ENCODE measurements at places on chromosomes 6 and 20.
A peak's percentile ranks its signal among the peaks of the same experiment; 100 is the strongest.

DNA sequence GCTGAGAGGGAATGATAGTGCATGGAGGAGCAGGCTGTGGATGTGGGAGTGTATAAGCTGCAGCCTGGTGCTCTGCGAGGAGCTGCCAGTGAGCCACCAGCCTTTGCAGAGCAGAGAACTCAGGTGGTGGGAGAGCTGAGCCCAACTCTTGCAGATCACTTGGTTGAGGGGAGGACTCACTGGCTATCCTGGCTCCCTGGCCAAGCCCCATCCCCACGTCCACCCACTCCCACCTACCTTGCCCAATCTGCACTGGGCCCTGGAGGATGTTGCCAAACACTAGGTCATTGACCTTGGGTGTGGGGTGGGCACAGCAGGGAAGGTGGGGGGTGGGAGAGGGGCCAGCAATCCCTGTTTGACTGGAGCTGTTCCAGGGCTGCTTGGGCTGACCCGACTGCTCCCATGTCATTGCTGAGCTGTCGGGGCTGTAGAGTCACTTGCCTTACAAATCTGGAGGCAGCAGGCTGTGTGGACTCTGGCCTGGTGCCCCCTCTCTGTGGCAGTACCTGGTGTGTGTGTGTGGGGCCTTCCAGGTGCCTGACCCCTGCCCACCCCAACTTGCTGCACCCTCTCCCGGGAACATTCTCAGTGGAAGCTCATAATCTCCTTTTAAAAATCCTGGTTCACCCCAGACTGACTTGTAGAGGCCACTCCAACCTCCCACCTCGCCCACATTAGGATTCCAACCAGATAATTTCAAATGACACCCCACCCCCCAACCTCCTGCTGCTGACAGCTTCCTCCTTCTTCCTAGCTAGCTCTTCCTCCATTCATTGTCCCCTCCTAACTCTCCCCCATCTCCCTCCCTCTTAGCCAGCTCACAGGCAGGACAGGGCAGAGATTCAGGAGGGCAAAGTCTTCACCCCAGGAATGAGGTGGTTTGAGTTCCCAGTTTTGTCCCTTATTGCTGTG, 162.3 kb downstream of the MRPL14 start:
- DNase-seq, result no peak

GRCh38 chr20:59064214-59064722, 21.7 kb upstream of the PRELID3B start:
- no peak for DNase-seq

GRCh38 chr6:19836799-19837510, at the start of gene ID4:
Gene ID4 (plus strand): TSS chr6:19837370. CDS start chr6:19837755, 385 bp downstream.
- peak; percentile 96 for DNase-seq

GRCh38 chr20:50652702-50653294, 38.5 kb downstream of the RIPOR3 start:
- no peak for DNase-seq

- no peak for DNase-seq
These were observed 40.8 kb downstream of the PACSIN1 start for GRCh38 chr6:34506718-34507117.

DNA sequence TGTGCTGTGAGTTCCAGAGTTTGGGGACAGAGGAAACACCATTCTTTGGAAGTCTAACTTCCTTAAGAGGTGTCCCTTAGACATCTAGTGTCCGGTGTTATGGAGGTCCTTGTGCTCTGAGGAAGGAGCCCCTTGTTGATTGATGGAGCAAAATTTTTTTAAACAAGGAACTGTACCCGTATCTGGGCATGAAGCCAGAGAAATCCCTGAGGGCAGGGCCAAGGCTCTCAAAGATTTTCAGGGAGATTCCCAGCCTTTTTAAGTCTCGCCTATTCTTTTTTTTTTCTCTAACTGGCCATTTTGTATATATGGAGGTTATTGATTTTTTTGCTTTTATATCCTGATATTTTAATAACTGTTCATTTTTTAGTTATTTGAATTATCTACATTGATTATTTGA, 45.9 kb downstream of the TRIM38 start:
- DNase-seq, result no peak

GRCh38 chr6:45504947-45505346, 127.2 kb upstream of the SUPT3H start:
- DNase-seq, result no peak

DNA sequence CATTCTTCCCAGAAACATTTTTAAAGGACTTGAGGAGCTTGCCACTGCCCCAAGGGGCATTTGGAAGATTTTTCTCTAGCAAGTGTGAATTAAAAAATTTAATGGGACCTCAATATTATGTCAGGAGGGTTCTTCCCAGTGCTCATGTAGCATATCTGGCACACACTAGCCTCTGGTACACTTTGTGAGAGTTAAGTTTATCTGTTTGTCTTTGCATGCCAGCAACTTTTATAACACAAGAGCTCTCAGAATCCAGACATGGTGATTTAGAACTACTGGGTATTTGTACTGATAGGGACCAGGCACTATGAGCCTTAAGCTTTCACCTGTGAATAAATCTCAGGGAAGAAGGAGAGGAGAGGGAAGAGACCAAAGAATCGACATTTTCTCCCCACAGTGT, 12.9 kb downstream of the SPINT3 start:
- DNase-seq, result no peak

DNA sequence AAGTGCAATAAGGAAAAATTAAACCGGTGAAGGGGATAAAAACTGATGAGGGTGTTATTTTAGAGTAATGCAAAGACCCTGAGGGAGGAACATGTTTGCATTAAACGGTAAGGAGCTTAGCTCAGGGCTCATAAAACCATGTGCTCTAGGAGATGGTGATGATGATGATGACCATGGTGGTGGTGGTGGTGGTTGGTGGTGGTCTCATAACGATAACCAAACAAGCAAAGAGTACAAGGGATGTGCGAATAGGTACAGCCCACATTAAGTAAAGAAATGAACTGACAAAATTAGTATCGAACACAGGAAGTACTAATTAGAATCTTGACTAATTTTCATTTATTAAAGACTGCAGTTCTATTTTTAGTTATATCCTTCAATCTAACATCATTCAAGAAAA, 139.1 kb downstream of the ATXN1 start:
- no peak for DNase-seq

Measured in progenitor cell of endocrine pancreas (in vitro differentiated cells).